ENCODE measurements at places on chromosomes 2 and 18.

- DNase-seq = no peak
Measured at GRCh38 chr2:205427112-205427511, 255.2 kb upstream of the NRP2 start.

- no peak for DNase-seq
Measured at GRCh38 chr18:31252522-31252921, 65.4 kb upstream of the DSG1 start.

DNA sequence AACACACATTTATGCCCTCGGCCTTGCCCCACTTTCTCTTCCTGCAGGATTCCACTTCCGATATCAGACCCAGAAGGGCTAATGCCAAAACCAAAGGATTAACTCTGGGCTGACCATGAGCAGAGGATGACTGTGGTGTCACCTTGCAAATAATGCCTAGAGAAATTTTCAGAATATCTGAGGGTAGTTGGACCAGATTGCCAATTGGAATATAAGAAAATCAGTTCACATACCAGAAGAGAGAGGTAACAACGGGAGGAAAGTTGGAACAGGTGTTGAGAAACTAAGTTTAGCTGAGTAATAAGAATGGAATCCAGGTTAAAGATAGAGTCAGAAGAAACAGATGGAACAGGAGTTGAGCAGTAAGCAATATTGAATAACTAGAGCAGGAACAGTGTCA is 232.7 kb upstream of the UBE2E3 start:
- no peak for DNase-seq

GRCh38 chr2:95323347-95324155 is 26.4 kb downstream of the KCNIP3 start:
- no peak for DNase-seq

- no peak for DNase-seq
Measured at GRCh38 chr2:177708660-177709444, 316.3 kb downstream of the AGPS start.

- no peak for DNase-seq
Measured at GRCh38 chr18:59904011-59904601, 4.3 kb downstream of the PMAIP1 start.

DNA sequence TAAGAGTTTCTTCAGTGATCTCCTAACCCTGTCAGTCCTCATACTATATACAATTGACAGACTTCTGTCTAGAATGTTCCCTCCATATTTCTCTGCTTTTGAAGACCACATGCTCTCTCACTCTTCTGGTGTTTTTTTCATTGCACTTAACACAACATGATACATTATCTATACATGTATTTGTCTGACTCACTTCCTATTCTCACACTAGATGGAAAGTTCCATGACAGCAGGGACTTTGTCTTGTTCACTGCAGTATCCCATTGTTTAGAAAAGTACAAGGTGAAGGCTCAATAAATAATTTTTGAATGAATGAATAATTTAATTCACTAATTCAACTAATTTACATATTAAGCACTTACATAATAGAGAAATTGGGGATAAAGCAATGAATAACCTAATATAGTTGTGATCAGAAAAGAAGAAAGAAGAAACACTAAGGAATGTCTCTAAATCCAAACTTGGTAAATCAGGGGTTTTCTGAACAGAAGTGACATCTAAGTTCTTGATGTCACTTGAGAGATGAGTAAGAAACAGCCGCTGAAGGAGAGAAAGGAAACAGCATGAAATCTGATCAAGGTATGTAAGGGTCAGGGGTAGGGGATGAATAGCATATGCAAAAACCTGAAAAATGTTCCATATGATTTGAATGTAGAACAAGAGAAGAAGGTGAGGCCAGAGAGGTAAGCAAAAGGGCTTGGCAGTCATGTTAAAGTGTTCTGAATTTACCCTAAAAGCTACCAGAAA is 42.4 kb downstream of the MBD2 start:
- DNase-seq = peak; percentile 10

DNA sequence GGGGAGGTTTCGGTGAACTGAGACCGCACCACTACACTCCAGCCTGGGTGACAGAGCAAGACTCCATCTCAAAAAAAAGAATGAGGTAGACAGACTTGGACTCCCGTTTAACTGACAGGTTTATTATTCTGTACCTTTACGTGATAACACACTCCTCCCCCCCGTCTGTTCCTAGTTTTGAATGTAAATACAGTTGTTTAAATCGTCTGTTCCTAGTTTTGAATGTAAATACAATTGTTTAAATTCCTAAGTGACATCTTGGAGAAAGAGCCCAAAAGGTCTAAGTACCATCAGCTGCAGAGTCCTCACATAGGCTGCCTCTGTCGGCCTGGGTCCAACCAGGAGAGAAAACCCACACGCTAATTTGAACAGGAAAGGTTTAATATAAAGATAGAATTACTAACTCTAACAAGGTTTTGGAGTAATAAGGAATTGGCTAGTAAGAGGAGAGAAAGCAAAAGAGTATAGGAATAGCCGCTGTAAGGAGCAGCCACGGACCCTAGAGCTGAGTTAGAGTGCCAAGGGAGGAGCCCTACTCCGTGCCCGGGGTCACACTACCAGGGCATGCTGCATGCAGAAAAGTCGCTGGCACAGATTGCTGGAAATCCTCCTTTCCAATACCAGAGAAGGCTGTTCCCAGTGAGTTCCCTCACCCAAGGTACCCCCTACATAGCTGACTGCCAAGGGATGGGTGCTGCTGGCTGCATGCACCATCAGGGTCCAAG is 83.5 kb upstream of the RANBP2 start:
- DNase-seq = no peak

GRCh38 chr2:43568228-43568627 is 27.6 kb downstream of the THADA start:
- DNase-seq = no peak

GRCh38 chr2:23448906-23449305 is 63.9 kb downstream of the KLHL29 start:
- no peak for DNase-seq

GRCh38 chr2:69305712-69306392 is 81.2 kb downstream of the GFPT1 start:
- no peak for DNase-seq

DNA sequence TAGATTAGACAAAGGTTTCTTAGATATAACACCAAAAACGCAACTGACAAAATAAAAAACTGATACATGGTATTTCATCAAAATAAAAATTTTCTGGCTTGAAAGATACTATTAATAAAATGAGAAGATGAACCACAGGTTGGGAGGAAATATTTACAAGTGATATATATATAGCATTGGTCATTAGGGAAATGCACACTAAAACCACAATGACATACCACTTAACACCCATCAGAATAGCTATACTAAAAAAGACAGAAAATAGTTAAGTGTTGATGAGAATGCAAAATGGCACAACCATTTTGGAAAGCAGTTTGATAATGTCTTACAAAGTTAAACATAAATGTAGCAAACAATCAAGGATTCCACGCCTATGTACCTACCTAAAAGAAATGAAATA is 83.9 kb downstream of the SLC66A3 start:
- no peak for DNase-seq

GRCh38 chr2:83229443-83229842 is 1229.6 kb downstream of the SUCLG1 start:
- DNase-seq = no peak

DNA sequence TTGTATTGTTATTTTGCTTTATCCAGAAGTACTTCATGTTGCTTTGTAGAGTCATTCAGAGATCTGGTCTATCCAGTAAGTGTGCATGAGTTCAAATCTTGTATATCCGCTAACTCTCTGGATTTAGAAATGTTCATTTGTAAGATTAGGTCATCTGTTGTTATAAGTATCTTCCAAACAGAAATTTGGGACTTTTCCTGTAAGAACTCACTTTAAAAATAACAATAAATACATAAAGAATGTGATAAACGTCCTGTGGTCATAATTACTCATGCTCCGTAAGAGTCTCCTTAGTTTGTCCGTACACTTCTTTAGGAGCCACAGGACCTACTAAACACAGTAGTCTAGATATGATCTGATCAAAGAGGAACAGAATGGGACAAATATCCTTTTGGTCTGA is 699.9 kb upstream of the SLC8A1 start:
- DNase-seq = no peak

DNA sequence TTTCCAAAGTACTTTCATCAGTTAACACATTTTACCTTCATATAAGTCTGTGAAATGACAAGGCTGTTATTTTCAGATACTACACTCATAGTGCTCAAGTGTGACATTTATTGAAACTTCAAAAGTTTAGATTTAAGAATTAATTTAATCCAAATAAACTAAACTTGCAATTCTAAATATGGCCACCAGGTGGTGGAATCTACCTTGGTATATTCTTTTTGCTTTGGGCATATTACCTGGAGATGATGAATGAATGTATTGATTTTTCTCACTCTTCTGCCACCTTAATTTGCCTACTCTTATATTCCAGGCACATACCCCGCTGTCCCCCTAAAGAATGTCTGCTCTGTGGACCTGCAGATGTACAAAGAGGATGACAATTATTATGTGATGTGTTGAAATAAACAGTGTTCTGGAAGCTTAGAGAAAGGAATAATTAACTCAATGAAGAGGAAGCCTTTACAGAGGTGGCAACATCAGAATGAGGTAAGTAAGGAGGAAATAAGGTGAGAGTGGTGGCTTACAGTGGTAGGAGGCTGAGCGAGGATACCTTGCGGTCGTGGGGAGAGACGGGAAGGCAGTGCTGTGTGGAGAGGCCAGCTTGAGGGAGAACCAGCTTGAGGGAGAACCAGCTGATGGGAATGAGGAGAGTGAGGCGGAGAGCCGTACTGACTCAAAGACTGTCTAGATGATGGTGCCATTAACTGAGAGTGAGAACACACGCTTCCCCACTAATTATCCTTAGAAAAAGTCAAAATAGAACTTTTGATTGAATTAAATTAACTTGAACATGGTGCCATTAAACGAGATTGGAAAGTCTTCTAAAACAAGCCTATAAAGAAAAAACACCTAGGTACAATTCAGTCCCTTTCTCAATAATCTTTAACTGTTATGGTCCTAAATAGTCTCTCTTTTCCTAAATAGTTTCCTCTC is 179.5 kb downstream of the CELF4 start:
- DNase-seq = peak; percentile 58

DNA sequence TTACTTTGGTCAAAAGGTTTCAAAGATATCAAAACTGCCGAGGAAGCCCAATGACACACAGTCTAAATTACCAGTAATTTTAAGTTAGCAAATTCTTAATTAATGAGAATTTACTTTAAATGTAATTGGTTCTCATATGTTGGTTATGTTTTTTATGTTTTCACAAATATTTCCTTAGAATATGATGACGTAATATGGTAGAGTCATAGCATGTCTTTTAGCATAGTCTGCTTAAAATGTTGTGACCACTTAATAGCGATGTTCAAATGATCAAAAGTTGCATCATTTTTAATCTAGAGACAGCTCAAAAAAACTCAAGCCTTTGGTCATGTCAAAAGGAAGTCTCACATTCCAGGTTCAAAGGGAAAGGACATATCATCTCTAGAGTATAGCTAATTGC is 123.3 kb upstream of the ST6GAL2 start:
- DNase-seq = no peak

- no peak for DNase-seq
Measured at GRCh38 chr2:158181171-158181570, 79.5 kb downstream of the UPP2 start.

GRCh38 chr18:50193796-50194630 is 934 bp downstream of the MYO5B start:
- no peak for DNase-seq

- no peak for DNase-seq
Measured at GRCh38 chr2:205199165-205199850, 483.0 kb upstream of the NRP2 start.

GRCh38 chr2:70084973-70085710 is 2.1 kb upstream of the PCBP1 start:
- DNase-seq = no peak

GRCh38 chr2:113219889-113220641 is 46.3 kb downstream of the PSD4 start:
- peak; percentile 89 for DNase-seq

GRCh38 chr2:211833582-211834279 is 704.9 kb downstream of the ERBB4 start:
- DNase-seq = no peak

GRCh38 chr2:21431078-21431477 is 307.3 kb downstream of the TDRD15 start:
- no peak for DNase-seq

DNA sequence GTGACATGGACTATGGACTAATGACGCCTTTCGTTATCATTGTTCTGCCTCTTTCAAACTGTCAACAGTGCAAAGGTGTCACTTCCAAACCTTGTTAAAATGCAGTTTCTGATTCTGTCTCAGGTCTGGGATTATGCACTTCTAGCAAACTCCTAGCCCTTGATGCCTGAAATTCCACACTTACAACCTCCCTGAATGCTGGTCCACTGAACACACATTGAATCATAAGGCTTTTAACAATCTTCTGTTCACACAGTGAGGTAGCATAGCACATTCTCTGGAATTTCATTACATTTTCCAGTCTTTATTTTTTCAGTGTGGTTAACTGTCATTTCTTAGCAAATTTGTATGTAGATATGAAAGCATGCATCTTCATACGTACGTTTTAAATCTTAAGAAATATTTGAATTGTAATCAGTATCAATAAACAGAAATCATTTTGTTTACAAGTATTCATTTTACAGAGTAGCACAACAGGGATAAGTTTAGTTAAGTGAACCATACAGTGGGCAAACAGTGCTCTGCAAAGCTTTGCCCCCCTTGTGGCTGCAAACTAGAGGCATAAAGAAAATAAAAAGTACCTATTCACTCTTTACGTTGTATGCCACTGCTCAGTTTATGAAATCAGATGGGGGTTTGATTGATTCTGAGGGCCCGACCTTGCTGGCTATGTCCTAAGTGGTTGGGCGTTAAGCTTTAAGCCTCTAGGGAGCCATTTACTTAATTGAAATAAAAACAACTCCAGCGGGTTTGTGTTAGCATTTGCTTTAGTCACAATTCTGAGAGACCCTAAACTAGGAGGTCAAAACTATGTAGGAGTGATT is 250.8 kb downstream of the LRRTM1 start:
- DNase-seq = no peak

All from suppressor macrophage treated with lipopolysaccharide for 4 hours (primary cell).